ENCODE measurements at places on chromosomes 5 and 9.

- no peak for DNase-seq
These were observed 4.0 kb downstream of the PHF19 start for GRCh38 chr9:120872791-120873502.

DNA sequence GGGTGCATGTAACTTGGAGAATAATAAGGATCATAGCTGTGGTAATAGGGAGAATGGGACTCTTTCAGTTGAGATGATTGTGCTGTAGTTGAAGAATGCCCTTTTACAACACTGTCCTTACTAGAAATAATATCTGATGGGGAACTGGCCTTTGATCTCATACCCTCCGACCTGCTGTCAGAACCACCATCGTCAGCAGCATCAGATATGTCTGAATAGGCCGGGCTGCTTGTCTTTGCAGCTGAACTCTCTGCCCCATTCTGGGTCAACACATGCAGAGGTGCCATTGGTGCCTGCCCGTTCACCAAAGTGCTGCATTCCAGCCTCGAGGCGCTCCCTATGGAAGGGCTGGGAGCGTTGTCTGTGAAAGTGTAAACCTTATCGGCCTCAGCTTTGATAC, 99.1 kb downstream of the ZNF608 start:
- no peak for DNase-seq

- DNase-seq = no peak
These were observed 177.9 kb upstream of the FST start for GRCh38 chr5:53302529-53302928.

GRCh38 chr9:23686257-23686656, 139.8 kb downstream of the ELAVL2 start:
- no peak for DNase-seq

GRCh38 chr5:139374909-139375308, 8.2 kb downstream of the SLC23A1 start:
- DNase-seq = no peak

All from activated CD4-positive, alpha-beta T cell treated with anti-CD3 and anti-CD28 coated beads, Interleukin-2, amount 10 ng/mL, durations not matched to agents 7 days and 5 days (primary cell).